ENCODE measurements at places on chromosomes 1 and 21.

GRCh38 chr1:234212764-234213657 is 160.2 kb upstream of the COA6 start:
- DNase-seq, result peak; percentile 60

GRCh38 chr1:155064111-155064831 is 731 bp downstream of the EFNA4 start:
- peak; percentile 32 for DNase-seq

DNA sequence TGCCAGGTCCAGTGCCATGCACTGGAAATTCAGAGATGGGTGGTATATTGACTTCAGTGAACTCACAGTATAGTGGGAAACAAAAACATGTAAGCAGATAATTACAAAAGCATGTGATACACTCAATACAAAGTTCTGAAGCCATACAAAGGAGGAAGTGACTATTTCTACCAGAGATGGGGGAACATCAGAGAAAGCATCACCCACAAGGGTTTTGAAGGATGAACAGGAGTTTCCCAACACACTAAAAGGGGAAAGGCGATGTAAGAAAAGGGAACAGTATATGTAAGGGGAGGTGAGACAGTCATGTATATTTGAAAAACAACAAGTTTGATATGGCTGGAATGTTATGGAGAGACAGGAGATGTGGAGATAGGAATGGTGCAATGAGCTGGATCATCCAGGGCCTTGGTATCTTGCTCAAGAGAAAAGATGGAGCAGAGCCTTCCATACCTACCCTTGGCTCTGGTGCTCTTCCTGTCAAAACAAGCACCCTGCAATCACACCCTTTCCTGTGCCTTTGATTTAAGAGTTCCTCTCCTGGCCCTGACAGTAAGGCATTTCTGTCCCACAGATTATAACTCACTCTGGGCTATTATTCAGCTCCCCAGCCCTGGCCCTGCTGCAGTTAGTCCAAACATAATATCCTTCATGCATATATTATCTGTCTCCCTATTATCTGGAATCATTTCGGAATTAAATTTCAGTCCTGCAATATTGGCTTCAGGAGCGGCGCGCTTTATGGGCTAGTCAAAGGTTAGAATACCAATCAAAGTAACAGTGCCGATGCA is 60.5 kb downstream of the DMAP1 start:
- peak; percentile 23 for DNase-seq

DNA sequence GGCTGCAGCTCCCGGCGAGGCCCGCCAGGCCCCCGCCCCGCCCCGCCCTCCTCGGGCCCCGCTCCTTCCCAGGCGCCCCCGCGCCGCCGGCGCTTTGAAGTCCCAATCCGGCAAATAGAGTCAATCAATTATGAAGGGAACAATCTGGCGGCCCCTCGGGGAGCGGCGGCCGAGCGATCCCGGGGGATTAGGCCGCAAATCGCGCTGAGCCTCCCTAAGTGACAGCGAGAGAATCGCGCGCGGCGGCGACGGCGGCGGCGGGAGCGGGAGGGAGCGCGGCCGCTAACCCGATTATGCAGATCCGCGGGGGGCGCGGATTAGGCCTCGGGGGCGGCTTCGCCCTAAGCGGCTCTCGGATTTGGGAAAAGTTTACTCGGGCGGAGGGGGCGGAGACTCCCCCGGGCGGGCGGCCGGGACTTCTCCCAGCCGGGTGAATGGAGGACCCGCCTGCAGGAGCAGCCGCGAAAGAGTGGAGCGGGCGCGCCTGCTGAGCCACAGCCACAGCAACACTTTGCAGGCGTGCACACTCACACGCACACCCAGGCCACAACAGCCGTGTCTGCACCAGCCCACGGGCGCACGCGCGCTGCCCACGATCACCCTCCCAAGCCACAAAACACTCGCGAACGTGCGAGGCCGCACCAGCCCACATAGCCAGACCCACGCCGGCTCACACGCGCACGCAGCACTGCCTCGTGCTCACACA is 23.0 kb upstream of the DMBX1 start:
- peak; percentile 31 for DNase-seq

DNA sequence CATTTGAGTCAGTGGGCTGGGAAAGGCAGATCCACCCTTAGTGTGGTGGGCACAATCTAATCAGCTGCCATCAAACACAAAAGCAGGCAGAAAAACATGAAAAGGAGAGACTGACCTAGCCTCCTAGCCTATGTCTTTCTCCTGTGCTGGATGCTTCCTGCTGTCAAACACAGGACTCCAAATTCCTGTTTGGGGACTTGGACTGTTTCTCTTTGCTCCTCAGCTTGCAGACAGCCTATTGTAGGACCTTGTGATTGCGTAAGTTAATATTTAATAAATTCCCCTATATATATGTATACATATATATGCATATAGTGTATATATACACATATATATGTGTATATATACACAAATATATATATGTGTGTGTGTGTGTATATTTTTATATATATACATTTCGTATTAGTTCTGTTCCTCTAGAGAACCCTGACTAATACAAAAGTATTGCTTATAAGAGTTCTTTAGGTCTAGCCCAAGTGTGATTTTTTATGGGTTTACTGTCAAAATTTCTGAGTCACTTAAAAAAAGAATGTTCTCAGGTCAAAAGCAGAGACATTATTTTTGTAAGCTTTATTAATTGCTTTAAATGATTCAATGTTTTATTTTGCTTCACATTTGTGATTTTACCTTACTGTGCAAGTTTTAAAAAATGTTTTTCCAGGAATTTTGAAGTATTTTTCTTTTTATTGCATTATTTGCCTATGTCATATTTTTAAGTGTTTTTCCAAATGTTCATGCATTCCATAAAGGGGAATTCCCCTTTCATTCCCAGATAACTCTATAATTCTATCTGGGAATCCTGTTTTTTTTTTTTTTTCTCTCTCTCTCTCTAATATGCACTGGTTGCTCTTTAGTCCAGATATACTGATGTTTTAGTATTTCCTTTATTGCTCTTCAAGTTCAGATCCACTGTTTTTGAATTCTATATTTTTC is 92.1 kb upstream of the ADAMTS5 start:
- DNase-seq, result peak; percentile 62

Data from EH (cell line).